ENCODE measurements at places on chromosomes 13 and 19.

DNA sequence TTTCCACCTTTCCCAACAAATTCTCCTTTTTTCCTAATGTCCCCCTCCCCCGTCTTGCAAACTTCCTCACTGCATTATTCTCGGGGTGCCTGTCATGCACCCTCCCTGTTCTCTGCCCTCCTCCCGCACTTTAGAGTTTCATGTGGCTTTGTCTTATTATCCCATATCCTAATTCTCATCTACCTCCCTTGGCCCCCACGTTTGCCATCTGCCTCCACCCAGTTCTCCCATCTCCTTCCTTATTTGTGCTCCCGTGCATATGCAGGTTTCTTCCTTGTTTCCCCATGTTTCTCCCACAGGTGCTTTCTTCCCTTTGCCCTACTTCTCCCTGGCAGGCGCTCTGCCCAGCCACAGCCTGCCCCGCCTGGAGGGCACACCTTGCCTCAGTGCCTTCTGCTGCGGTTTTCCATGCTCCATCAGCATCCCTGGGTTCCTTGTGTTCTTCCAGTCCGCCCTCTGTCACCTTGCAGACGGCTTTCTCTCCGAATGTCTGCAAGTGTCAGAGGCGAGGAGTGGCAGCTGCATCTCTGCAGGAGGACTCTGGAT lies 1.5 kb downstream of the SPATA13 start:
- DNase-seq: no peak

DNA sequence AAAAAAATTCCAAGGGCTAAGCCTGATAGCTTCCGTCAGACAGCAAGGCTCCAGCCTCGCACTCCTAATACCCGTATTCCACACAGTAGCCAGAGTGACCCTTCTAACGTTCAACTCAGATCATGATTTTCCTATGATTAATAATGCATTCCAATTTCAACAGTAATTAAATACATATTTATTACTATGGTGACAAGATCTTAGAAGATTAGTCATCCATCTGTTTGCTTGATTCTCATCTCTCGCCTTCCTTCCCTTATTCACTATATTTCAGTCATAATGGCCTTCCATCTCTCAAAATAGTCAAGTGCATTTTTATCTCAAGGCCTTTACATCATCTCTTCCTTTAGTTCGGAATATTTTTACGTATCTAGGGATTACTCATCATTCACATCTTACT lies 621.2 kb upstream of the SPRY2 start:
- no peak for DNase-seq

DNA sequence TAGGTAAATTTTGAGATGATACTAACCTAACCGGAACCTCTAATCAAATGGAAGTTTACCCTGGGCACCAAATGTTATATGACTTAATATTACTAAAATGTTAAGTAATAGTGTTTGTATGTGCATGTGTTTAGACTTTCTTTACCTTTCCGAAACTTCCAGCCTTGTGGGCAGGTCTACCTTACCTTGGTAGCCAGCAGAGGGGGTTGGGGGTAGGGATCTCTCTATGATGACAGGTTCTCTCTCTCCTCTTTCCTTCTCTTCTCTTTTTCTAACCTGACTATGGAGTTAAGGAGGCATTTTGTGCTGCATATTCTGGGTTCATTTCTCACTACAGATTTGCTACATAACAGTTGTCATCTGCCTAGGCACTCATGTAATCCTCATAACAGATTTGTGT lies 6.8 kb upstream of the FRY start:
- no peak for DNase-seq

GRCh38 chr13:111518161-111518792 lies 197.8 kb downstream of the TEX29 start:
- peak; percentile 42 for DNase-seq

- DNase-seq: no peak
These were observed 6.4 kb downstream of the ZNF350 start for GRCh38 chr19:51980116-51980736.

DNA sequence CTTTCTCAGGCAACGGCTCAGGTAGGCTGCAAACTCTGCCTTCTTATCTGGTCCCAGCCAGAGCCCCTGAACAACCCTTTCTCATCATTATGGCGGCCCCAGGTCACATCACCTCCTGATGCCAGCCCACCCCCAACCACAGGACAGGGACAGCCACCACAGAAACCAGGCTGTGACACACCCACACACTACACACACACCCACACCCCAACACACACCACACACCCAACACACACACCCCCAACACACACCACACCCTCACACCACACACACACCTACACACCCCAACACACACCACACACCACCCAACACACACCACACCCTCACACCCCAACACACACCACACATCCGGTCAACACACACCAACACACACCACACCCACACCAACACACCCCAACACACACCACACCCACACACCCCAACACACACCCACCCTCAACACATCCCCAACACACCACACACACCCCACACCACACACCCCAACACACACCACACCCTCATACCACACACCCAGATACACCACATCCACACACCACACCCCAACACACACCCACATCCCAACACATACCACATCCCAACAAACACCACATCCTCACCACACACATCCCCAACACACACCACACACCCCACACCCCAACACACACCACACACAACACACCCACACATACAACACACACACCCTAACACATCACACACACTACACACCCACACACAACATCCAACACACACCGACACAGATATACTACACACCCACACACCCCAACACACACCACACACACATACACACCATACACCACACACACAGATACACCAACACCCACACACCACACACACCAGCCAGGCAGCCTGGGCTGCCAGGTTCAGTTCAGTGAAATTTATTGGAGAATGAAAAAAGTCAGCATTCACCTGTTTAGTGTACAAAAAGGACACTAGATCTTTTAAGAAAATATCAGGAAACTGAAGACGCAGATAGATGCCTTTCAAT lies 4.2 kb upstream of the ISYNA1 start:
- no peak for DNase-seq

Measured in NCI-H1092 treated with DMSO at 0.1 percent for 48 hours (cell line).